Stimulated activated CD4-positive, alpha-beta T cell treated with anti-CD3 and anti-CD28 coated beads, Interleukin-12 subunit alpha, Interleukin-12 subunit beta, amount 100 ng/mL, for 24 hours (primary cell): ENCODE measurements at places on chromosomes 13 and 19.

GRCh38 chr13:105184201-105184600 is 1351.3 kb downstream of the EFNB2 start:
- DNase-seq: no peak

GRCh38 chr19:45883586-45883880 is 2.4 kb downstream of the IRF2BP1 start:
- no peak for DNase-seq

DNA sequence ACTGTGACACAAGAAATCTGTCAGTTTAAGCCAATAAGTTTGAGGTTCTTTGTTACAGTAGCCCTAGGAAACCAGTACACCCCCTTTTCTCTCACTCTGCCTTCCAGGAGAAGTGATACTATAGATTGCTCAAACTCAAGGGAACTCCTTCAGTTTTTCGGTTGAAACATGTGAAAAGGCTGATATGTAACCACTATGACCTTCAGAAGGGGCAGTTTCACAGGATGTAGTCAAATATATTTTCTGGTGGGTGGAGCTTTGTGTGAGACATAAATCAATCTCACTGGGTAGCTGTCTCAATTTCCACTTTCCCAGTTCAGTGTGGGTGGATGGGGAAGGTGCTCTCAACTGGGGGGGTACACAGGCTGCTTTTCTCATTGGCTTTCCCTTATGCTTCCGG is 41.7 kb downstream of the HTR2A start:
- DNase-seq: no peak

DNA sequence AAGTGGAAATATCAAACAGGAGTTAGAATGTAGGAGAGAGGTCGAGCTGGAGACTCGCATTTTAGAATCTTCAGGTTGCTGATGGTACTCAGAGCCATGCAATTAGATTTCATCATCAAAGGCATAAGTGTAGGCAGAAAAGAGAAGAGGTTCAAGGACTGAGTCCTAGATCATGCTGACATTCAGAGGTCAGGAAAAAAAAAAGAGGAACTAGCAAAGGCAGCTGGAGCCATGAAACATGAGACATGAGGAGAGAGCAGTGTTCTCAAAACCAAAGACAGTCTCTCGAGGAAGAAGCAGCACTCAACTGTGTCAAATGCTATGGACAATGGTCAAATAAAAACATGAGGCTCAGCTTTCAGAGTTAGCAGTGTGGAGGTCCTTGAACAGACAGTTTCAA is 12.4 kb upstream of the TPP2 start:
- DNase-seq: no peak

DNA sequence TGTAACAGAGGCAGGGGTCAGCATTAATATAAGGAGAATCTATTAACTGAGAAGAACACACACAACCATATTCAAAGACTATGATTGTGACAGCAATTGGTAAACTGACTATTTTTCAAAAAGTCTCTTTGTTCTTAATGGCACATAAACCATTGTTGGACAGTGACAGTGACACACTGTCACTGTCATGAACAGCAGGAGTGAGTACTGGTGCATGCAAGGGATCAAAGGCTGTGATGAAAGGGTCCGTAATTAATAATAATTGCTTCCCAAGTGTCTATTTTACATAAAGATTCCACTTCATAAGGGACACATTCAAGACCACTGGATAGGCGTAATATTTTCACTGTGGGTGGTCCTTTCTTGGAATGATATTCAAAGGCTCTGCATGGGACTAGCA is 50.7 kb downstream of the LHFPL6 start:
- no peak for DNase-seq

- DNase-seq: no peak
These were observed 128.2 kb downstream of the TBC1D4 start for GRCh38 chr13:75353781-75354193.

DNA sequence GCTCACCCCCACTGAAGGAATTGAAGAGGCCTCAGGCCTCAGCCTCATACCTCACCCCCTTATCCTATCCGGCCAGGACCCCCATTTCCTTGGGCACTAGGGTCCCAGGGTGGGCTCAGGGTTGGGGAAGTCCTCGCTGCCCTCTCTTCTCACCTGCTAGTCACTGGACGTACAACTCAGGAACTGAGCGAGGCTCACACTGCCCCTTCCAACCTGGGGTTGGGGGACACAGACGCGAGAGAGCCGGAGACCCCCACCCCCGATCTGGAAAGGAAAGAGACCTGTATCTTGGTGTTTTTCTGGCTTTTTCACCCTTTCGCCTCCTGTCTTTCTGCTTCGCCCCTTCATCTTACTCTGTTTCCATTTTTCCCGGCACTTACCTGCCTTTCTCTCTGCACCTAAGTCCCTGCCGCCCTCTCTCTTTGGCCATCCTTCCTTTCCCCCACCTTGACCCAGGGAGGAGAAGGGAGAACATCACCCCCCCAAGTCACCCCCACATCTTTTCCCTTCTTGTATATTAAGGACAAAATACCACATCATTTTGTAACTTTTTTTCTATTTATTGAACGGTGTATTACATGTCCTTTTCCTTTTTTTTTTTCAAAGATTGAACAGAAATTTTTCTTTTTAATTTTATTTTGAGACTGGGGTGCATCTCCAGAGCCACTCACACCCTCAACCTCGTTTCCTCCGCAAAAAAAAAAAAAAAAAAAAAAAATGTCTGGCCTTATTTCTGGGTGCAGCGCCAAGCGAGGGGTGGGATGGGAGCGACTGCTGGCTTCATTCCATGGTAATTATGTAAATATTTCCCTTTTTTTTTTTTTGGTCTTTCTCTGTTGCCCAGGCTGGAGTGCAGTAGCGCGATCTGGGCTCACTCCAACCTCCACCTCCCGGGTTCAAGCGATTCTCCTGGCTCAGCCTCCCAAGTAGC is 36.6 kb downstream of the ZSWIM4 start:
- no peak for DNase-seq

DNA sequence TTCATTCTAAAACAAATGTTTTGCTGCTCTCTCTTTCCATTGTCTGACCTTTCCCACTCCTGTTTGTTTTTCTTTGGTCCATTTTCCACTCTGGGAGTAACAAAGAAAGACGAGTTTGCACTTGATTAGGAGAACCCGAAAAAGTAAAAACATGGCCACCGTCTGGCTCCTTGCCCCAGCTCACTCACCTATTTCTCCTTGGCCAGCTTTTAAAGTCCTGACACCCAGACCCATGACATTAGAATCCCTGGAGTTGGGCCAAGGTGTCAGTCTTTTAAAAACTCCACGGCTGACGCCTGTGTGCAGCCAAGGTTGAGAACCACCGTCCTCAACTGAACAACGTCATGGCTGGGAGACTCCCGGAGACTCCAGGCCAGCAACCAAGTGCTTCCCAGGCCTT is 63.6 kb upstream of the FLT1 start:
- DNase-seq: no peak
